ENCODE measurements at places on chromosomes 6 and 20.

- DNase-seq = no peak
Measured at GRCh38 chr6:73657201-73657600, 3.4 kb upstream of the SLC17A5 start.

- DNase-seq = no peak
Measured at GRCh38 chr6:106247293-106247692, 78.3 kb downstream of the ATG5 start.

DNA sequence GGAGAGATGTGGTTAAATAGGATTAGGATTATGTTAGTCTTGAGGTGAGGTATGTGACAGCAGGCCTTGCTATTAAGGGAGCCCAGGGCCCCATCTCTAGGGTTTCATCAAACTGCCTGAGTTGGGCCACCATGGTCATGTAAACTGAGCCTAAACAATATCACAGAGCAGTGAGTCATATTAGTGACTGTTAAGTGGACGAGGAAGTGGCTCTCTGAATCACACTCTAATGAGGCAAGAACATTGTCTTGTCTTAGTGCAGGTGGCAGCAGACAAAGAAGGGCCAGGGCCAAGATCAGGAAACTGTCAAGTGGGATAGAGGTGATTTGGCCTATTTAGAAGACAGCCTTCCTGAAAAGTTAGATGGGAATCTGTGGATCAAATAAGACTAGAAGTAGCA, 23.1 kb downstream of the ENPP3 start:
- no peak for DNase-seq

- no peak for DNase-seq
Measured at GRCh38 chr20:49672096-49672664, 41.5 kb downstream of the B4GALT5 start.

- DNase-seq = no peak
Measured at GRCh38 chr20:3980260-3981131, 34.9 kb downstream of the RNF24 start.

GRCh38 chr20:44961870-44962267, 1.7 kb upstream of the TOMM34 start:
- DNase-seq = no peak

DNA sequence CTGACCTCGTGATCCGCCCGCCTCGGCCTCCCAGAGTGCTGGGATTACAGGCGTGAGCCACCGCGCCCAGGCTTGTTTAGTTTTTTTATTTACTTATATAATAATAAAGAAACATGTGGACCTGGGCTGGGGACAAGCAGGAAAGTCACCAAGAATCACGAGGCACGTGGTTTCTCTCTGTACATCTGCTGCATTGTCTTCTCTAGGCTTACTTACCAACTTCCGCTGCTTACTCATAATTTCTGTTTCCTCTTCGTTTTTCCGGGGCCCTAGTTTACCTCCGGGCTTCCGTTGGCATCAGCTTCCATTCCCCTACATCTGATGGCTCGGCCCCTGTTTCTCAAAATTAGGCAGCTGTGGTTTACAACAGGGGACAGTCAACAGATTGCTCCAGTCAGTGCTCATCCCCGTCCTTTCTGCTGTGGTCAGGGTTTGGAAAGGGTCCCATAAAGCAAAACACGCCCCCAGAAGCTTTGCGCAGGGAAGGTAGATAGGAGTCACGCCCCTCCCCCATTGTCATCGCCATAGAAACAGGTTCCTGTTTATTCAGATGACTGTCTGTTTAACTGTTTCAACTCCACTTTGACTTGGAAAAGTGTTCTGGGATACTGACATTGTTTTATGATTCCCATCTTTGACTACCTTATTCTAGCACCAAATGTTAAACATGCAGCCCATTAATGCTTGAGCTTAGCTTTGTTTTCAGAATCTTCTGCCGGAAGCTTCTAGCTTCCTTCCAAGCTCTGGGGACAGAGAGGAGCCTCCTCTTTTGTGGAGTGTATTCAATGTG, 31.9 kb upstream of the TXLNB start:
- DNase-seq = peak; percentile 67

Data from stimulated activated CD8-positive, alpha-beta memory T cell treated with anti-CD3 and anti-CD28 coated beads, Interleukin-4, amount 100 ng/mL, for 4 hours (primary cell).